ENCODE measurements at places on chromosomes 1 and 21.
A peak's percentile ranks its signal among the peaks of the same experiment; 100 is the strongest.

DNA sequence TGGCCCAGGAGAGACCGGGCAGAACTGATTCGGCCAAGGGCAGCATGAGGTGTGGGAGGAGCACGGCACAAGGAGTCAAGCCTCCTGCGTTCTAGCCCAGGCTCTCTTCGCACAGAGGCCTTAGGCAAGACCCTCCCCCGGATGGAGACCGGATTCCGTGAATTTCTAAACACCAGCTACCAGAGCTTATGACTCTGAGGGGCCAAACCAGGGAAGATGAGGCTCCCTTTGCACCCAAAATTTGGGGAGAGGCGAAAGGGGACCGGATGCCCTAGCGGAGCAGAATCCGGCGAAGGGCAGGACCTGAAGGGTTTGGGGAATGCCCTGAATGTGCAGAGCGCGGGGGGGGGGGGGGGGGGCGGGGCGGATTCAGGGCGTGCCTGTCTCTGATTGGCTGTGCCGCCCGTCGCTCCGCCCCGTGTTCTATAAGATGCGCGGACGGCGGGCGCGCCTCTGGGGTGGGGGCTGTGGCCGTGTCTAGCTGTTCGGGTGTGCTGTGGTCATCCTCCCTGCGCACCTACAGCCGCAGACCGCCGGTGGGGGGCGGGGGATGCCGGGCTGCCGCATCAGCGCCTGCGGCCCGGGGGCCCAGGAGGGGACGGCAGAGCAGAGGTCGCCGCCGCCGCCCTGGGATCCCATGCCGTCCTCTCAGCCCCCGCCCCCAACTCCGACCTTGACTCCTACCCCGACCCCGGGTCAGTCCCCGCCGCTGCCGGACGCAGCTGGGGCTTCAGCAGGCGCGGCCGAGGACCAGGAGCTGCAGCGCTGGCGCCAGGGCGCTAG, at the start of gene TRNP1:
TSS of gene TRNP1 (plus strand) at position 456 of the 783 bp plus-strand sequence. CDS start at position 551, 95 bp downstream.
- peak; percentile 81 for DNase-seq

- peak; percentile 88 for DNase-seq
These were observed 24.7 kb downstream of the MEF2D start for GRCh38 chr1:156475568-156476500.

GRCh38 chr1:204151552-204152309, at the start of gene ETNK2:
Gene ETNK2, minus strand, starts transcription at chr1:204152044. Its CDS starts 192 bp downstream, at chr1:204151852.
- DNase-seq, result no peak

DNA sequence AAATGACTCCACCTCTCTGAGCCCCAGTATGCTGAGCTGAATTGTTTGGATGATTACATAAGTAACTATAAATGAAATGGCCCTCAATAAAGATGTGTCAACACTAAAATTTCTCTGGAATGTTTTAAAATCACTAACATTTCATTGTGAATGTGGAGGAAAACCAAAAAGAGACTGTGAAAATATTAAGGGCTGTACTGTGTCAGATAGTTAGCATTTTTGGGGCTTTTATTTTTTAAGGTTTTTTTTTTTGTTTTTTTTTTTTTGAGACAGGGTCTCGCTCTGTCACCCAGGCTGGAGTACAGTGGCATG, 6.3 kb downstream of the MYOC start:
- DNase-seq, result no peak

GRCh38 chr1:3271866-3272265, 182.6 kb upstream of the ARHGEF16 start:
- DNase-seq, result no peak

DNA sequence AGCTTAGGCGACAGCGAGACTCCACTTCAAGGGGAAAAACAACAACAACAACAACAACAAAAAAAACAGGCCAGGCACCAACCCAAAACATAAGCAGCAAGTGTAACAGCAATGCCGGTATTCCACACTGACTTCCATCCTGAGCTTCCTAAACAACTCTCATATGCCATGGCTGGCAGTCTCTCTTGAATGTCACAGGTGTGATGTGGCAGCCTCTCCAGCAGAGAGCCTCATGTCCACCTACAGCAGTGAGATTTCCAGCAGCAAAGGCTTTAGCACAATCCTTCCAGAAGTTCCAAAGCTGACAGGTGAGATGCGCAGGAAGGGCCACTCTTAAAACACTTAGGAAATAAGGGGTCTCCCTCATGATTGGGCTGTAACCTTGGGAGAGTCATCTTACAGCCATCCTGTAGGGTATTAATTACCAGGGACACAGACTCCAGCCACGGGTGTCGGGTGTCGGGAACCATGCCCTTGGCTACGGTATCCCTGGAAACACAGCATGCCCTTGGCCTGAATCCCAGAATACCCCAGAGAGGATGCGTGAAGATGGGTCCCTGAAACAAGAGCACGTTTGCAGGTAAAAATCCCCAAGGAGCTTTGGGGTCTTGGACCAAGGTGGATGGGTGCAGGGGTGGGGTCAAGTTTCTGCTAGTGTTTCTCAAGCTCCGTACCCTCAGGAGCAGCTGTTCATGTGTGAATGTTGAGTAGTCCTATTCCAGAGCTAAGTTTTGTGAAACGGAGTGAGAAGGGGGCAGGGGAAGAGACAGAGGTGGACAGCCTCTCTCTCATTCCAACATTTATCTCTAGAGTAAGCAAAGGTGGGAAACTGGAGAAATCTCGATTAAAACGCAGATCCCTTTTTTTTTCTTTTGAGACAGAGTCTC, 31.4 kb downstream of the CLSTN1 start:
- DNase-seq, result no peak

GRCh38 chr1:2987773-2988172, 33.5 kb upstream of the ACTRT2 start:
- DNase-seq, result peak; percentile 48

- DNase-seq, result no peak
These were observed 86.4 kb downstream of the BCAR3 start for GRCh38 chr1:93595266-93595665.

DNA sequence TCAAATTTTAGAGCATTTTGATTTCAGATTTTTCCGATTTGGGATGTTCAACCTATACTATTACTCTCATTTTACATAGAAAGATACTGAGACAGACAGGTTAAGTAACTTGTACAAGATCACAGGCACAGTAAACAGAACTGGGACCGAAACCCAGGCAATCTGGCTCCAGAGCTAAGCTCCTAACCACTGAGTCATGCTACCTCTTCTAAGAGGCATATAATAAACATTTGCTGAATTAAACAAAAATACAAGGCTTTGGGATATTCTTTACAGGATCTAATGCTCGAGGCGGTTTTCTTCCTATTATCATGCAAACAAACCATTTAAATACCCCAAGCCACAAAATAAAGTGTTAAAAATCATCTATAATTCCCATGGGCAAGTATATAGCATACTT, 50.3 kb downstream of the MCOLN2 start:
- no peak for DNase-seq

- DNase-seq, result no peak
These were observed 40.3 kb upstream of the CCDC27 start for GRCh38 chr1:3711780-3712451.
